ENCODE measurements at places on chromosomes 12 and 14.
A peak's percentile ranks its signal among the peaks of the same experiment; 100 is the strongest.

DNA sequence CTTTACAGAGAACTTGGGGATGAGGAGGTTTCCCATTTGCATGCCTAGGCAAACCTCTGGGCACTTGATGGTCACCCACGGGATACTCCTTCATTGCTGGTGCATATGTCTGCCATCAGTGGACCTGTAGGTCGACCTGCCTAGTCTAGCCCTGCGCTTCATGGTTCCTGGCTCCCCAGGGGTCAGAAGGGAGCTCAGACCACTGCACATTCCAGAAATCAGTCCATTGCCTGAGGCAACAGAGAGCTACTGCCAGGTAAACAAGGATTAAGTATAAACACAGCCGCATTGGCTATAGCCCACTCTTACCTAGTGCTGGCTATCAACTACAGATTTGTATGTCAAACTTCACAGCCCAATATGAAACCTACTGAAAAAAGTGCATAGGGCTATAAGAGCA lies 476.4 kb downstream of the SOX5 start:
- no peak for DNase-seq

GRCh38 chr14:54730156-54730961 lies 163.4 kb downstream of the SAMD4A start:
- DNase-seq = peak; percentile 79

DNA sequence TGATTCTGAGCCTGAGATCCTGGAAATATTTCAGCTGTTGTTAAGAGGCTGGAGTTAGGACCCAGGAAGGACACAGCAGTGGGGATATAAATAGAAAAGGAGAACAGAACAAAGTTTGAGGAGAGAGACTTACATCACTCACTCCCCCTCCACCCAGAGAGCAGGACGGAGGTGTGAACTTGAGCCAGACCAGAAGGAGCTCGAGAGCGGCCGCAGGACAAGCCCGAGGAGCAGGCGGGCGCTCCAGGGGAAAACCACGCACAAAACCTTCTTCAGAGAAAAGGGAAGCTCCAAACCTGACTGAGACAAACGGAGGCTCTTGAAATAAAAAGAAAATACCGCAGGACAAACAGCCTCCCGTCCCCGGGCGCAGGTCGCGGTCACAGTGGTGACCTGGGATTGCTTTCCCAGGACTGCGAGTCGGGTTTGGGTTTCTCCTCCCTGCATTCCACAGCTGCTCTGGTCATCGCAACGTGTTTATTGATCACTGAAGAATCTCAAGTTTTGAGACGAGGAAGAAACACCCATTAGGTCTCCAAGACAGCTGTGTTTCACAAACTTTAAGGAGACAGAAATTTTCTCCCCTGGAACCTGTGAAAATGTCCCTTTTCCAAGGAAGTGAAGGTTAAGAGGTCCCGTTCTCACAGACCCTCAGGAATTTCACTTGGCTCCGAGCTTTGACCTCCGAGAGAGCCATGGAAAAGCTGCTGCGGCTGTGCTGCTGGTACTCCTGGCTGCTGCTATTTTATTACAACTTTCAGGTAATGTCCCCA lies at the start of gene ADGRD1:
TSS of gene ADGRD1 (plus strand) at position 137 of the 773 bp plus-strand sequence. CDS start at position 696, 559 bp downstream.
- DNase-seq = peak; percentile 36

DNA sequence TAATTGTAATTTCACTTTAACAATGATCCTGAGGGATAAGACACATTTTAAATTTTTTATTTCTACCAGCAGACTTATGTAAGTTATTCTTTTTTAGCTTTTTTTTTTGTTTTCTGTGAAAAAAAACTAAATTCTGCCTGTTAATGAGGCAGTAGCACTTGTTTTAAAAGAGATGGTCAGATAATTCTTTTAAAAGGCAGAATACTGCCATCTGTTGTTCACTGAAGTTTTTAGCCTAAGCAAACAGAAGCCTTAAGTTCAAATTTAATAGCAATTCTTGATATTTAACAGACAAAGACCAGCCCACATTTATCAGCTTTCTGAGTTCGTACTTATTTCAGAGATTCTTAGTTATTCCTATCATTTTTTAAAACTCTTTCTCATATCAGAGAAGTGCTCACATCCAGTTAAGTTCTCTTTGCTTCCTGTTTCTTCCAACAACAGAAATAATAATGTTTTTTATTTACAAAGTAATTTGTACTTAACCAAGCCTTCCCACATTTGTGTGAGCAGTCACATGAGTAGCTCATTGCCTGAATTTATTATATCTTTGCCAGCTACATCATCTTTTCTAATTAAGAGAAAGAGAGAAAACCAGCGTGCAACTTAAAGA lies 93.4 kb upstream of the SLCO1C1 start:
- peak; percentile 73 for DNase-seq

GRCh38 chr14:23568600-23569331 lies 1.2 kb upstream of the AP1G2 start:
- DNase-seq = no peak

DNA sequence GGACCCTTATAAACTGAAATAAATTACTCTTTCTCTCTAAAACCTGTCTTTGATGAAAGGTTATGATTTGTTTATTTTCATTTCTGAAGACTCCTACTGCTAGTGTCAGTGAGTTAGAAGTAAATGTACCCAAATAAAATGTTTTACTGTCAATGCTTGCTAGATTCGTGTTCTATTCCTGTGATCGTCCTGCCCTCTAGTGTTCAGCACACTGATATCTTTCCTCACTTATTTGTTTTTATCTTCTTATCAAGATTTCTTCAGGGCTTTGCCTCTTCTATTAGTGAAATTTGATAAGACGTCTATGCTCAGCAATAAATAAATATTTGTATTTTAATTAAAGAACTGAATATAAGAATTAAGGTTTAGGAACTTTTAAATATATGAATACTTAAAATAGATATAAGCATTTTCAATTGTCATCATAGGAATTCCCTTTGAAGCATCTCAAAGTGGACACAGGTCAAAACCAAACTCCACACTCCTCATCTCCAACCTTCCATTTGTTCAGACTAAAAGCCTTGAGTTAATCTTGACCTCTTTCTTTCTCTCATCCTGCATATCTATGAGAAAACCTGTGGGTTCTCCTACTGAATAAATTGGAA lies 75.8 kb downstream of the C12orf50 start:
- peak; percentile 61 for DNase-seq

- peak; percentile 87 for DNase-seq
Observed at GRCh38 chr14:74612350-74613021, 449 bp upstream of the LTBP2 start.

DNA sequence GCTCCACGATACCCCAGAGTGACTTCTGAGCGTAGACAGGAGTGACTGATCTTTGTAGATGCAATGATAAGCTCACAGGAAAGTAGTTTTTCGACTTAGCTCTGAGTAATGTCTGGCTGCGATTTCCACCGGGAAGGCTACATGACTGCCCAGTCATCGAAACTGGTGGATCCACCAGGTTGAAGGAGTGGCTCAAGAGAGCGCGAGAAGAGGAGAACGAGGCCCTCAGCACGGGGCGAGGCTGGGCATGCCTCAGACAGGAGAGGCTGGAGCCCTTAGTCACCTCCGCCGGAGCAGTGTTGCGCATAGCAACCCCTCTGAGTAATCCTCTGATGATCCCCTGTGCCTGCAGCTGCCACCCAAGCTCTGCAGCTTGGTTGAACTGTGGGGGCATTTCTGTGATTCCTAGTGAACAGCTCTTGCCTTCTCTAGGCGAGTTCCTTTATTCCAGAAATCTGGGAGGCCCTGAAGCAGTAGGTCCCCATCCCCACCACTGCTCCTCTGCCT lies 25.6 kb downstream of the ELK3 start:
- DNase-seq = peak; percentile 93
